NCI-H524 (cell line): ENCODE measurements at places on chromosomes 4 and X.

DNA sequence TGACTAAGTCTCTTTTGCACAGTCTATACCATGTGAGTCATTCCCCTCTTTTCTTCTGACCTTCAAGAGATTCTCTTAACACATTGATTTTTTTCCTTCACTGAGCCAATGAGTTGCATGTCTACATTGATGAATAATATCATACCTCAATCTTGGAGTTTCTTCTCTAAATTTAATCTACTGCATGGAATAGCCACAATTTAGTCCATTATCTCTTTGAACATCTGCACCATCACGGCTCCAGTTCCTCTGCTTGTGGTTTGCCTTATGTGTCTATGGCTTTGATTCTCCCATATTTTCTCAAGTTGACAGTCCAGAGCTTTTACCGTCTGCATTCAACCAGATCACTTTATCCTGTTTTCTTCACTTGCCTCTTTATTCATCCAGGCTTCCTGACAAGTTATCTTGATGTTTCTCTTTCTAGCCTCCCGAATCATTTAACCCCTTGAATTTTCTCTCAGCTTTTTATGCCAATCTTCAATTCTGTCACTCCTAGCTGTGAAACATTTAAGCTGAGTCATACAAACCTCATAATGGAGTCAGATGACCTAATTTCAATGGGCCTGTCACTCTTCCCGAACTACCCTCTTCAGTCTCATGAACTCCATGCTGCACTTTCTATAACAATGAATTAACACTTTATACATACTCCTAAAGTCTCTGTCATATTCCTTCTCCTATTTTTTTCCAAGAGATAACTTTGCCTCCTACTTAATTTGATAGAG lies 222.3 kb downstream of the CPE start:
- DNase-seq: no peak

- DNase-seq: no peak
Observed at GRCh38 chr4:39616651-39617050, 22.0 kb downstream of the SMIM14 start.

- no peak for DNase-seq
Observed at GRCh38 chr4:1813915-1814314, 20.8 kb downstream of the FGFR3 start.

GRCh38 chrX:54891573-54891972 lies 29.1 kb upstream of the TRO start:
- peak; percentile 4 for DNase-seq

GRCh38 chr4:165462009-165462408 lies 83.2 kb downstream of the CPE start:
- no peak for DNase-seq

DNA sequence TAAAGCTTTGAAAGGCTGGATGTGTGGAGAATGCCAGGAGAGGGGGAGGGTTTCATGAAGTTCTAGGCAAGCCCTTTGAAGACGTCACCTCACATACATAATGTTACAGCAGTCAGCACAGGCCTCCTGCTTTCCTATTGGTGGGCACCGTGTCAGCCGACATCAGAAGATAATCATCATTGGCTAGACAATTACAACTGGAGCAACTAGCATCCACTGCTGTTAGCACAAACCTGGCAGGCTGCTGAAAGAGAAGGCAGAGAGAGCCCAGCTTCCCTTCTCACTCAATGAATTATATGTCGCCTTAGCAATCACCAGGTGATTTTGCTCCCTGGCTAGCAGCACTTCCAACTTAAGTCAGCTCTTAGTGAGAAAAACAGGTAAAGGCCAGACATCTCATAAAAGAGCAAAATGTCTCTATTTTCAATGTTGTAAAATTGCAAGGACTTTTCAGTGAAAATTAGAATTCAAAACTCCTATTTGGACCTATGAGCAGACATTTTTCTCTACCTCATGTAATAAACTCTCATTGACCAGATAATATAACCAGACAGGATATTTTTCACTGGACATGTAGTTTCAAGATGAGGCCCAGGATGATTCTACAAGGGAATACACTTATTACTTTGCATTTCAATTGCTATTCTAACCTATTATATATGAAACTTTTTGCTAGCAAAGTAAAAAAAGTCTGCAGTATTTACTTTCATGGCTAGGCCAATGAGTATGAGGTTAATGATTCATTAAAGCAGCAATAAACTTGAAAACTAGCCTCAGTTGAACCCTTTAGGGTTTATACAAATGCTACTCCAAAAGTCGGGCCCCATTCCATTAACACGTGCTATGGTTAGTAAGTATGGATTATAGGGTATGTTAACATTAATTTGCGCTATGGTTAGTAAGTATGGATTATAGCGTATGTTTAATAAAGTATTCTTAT lies 4.3 kb downstream of the ELOVL6 start:
- peak; percentile 51 for DNase-seq

- no peak for DNase-seq
Observed at GRCh38 chrX:133189195-133189594, 29.0 kb downstream of the TFDP3 start.

GRCh38 chrX:125170459-125170858 lies 149.2 kb upstream of the TEX13C start:
- no peak for DNase-seq

- DNase-seq: peak; percentile 70
Observed at GRCh38 chr4:6546681-6547447, 28.1 kb upstream of the MAN2B2 start.

DNA sequence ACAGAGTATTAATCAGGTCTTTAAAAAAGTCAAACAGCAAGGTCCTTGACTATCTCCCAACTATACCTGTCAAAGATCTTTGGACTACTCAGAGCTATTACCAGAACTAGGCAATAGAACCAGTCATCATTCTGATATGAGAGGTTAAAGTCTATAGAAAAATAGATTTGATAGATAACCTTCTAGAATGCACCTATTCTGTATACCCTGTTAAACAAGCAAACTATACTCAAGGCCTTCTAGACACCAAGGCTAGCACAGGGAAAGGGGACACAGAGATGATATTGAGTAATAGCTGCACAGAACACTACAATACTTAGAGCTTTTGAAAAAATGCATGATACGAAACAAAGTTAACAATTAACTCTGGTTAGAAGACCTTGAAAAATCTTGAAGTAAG lies 149.5 kb downstream of the NR3C2 start:
- no peak for DNase-seq

DNA sequence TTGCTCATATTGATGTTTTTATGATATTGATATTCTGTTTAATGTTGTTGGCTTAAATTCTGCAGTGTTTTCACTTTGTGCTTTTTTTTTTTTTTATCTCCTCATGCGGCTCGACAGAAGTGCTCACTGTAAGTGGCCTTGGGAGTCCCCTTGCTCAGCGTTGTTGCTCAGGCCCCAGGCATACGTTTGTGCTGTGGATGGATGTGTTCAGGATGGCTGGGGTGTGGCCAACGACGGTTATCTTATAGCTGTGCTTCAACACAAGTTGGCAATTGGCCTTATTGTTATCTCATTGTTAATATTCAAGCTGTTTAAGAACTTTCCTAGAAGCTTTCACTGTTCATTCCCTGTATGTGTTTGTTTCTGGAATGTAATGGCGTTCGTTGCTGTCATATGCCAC lies 36.4 kb upstream of the CLCN4 start:
- DNase-seq: no peak

- no peak for DNase-seq
Observed at GRCh38 chr4:61638591-61638990, 438.5 kb downstream of the ADGRL3 start.

DNA sequence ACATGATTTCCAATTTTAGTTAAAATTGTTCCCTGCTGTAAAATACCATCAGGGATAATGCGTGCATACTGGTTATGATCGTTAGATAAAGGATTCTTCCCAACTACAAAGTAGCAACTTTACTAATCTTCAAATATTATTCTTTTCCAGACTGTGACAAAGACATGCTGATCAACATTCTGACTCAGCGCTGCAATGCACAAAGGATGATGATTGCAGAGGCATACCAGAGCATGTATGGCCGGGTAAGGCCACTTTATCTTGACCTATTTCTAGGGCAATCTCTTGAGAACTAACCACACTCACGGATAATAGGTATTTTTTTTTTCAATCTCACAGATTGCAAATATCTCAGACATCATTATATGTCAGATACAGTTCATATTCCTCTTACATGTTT lies 47.0 kb downstream of the ANXA10 start:
- DNase-seq: no peak

GRCh38 chrX:8848911-8849310 lies 47.7 kb upstream of the FAM9A start:
- no peak for DNase-seq

DNA sequence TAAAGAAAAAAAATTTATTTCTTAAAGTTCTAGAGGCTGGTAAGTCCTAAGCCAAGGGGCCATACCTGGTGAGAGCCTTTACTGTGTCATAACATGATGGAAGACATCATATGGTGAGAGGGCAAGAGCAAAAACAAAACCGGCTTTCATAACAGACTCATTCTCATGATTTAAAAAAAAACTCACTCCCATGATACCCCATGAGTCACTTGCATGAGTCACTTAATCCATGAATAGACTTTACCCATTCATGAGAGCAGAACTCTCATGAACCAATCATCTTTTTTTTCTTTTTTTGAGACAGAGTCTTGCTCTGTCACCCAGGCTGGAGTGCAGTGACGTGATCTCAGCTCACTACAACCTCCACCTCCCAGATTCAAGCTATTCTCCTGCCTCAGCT lies 369.7 kb upstream of the DIAPH2 start:
- DNase-seq: no peak

DNA sequence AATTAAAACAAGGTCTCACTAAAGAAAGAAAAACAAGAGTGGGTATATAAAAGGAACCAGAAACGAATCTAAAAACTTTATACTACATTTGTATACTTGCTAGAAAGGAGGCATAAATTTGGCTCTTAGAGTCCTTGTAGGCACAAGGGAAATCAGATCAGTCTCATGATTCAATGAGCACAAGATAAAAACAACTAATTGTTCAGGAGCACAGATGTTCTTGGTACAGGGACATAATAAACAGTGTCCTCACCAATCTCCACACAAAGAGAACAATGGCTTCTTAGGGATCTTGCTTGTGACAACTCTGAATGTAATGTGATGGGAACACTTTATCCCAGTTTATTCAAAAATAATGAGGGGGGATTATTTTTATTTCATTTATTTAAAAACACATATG lies 28.3 kb downstream of the TMEM144 start:
- DNase-seq: no peak

GRCh38 chr4:112633477-112634235 lies 3.1 kb downstream of the ZGRF1 start:
- DNase-seq: peak; percentile 18

GRCh38 chrX:118614150-118614549 lies 113.3 kb upstream of the IL13RA1 start:
- DNase-seq: no peak

DNA sequence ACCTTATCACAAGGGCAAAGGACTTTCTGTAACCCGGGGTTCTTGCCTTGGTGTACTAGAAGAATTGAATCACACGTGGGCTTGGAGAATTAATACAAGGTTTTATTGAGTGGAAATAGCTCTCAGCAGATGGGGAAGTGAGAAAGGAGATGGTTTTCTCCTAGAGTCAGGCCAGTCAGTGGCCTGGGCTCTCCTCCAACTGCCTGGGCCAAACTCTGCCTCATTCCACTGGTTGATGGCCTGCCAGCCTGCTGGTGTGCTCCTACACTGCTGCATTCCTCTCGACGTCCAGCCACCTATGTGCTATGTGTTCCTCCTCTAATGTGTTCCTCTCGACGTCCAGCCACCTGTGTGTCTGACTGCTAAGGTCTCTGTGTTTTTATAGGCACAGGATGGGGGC lies 35.3 kb upstream of the SPIN2A start:
- DNase-seq: no peak

DNA sequence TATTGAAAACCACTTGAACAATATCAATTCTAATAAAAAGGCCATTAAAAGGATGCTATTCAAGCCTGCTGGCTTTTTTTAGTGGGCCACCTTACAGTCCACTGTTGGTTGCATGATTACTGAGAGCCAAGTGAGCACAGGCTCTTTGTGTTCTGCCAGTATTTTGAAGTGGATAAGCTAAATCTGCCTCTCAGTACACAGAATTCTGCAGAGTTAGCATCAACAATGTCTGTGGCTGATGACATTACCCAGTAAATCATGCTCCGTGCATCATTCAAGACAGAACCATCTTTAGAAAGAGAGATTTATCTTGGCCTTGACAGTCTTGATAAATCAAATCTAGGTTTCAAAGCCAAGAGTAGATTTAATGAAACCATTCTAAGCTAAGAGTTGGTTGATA lies 119.0 kb upstream of the GNPDA2 start:
- DNase-seq: no peak

DNA sequence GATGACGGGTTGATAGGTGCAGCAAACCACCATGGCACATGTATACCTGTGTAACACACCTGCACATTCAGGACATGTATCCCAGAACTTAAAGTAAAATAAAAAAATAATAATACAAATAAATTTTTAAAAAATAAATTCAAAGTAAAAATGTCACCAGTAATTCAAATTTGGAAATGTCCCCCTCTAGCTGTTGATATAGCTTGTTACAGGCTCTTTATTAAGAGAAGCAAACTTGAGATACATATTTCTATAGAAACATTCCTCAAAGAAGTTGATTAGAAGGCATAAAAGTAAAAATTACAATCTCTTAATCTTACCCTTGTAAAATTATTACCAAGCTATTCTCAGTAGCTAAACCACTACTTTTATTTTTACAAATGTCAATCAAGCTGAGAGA lies 1397.0 kb downstream of the FAM133A start:
- no peak for DNase-seq

GRCh38 chr4:158111241-158111640 lies 61.6 kb downstream of the GASK1B start:
- DNase-seq: no peak

GRCh38 chr4:110120506-110120905 lies 77.9 kb downstream of the ELOVL6 start:
- DNase-seq: no peak

GRCh38 chrX:51891821-51892551 lies 1.4 kb upstream of the MAGED1 start:
- DNase-seq: no peak

DNA sequence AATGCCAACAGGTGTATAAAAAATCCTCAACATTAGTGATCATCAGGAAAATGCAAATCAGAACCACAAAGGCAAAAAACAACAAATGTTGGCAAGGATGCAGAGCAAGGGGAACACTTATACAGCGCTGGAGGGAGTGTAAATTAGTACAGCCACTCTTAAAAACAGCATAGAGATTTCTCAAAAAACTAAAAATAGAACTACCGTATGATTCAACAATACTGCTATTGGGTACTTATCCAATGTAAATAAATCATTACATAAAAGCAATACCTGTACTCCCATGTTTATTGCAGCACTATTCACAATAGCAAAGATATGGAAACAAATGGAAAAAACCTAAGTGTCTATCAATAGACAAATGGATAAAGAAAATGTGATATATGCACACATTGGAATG lies 171.3 kb downstream of the SLC7A11 start:
- no peak for DNase-seq

GRCh38 chrX:34350561-34351335 lies 218.6 kb upstream of the FAM47A start:
- DNase-seq: no peak

GRCh38 chr4:47664051-47664826 lies 173.6 kb downstream of the CORIN start:
- DNase-seq: no peak

- no peak for DNase-seq
Observed at GRCh38 chrX:154396973-154397887, 947 bp upstream of the RPL10 start.

- DNase-seq: no peak
Observed at GRCh38 chr4:147901388-147901787, 169.5 kb downstream of the ARHGAP10 start.
